Small intestine (tissue), 16 donors: ENCODE measurements at places on chromosomes 2 and 18.

DNA sequence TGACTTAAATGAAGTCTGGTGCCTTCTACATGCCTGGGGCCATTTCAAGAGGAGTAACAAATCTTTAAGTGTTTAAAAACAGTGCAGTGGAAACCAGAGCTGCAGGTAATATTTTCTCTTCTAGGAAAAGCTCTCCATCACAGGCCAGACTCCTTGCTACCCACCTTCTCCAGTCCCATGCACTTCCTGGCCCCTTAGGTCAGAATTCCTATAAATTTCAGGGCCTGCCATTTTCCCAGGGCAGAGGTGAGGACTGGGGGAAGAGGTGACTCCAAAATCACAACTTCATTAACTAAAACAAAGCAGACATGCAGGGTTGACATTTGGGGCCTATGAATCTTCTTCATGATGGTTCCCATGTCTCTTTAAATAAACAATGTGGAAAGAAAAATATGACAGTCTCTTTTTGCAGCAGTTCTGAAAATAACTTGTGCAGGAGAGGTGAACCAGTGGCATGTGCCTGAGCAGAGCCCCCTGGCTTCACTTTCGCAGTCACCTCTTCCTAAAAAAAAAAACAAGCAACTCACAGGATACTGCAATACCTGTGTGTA lies 63.7 kb upstream of the TANC1 start:
- no peak for DNase-seq

DNA sequence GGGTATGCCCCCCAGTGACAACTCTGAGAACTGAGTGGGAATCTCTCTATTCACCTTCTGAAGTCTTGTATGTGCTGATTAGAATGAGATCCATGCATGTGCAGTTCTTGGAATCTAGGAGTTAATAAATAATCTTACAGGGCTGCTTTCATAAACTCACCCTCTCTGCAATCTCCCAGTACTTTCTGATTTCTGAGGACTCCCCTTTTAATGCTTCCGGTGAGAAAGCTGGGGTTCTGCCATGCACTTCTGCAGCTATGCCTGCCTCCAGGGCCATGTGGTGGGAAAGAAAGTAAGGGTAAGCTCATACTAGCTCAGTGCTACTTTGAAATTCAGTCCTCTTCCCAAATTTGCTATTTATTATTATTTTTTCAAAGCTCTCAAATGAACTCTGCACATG lies 432.9 kb downstream of the MTX2 start:
- peak; percentile 1 for DNase-seq

DNA sequence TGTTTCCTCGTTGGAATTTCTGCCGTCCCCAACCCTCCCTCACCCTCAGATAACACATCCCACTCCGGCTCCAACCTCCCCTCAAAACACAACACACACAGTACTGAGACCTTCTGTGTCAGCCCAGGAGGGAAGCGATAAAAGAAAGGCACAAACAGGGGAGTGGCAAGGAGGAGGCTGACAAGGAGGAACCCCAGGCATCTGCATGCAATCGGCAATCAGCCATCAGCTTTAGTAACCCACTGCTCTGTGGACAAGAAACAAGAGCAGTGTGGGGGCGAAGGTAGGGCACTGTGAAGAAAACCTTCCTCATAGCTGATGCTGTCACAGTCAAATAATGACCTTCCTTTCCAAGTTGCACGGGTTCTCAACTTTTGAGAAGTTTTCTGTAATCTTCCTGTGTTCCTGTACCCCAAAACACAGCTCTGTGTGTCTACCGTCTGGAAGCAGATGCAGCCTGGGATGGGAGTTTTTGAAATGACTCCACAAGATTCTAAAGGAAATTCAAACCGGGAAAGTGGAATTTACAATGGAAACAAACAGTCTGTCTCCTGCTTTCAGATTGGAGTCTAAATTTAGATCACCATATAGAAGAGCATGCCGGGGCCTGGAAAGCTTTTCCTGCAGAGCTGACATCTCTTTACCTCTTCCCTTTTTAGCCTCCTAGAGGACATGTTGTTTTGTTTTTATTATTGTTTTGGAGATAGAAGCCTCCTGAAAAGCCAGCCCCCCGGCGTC lies 16.4 kb upstream of the LPIN2 start:
- DNase-seq = peak; percentile 74

DNA sequence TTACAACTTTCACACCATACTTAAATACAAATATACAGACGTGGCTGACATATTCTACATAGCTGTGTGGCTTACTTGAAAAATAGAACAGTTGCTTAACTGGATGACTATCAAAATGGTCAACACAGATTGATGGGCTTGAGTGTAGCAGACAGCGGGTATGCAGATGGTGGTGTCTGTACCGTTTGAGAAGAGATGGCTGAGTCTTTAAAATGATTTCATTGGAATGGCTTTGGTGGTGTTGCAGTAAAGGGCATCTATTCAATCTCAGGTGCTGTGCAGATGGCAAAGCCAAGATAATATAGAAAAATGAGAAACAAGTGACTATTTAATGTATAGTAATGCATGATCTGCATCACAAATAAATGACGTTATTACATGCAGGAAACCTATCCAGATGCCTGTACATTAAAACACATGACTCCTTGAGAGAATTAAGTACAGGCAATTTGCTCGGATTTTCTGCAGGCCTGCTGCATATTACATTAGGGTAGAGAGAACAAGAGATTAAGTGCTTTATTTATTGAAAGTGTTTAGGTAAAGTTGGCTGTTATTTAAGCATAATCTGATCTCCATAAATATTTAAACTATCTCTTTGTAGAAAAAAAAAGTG lies 68.5 kb downstream of the AGPS start:
- DNase-seq = no peak

GRCh38 chr2:96763511-96764252 lies 3.0 kb downstream of the CNNM4 start:
- peak; percentile 69 for DNase-seq

GRCh38 chr2:168272225-168272624 lies 24.8 kb upstream of the STK39 start:
- DNase-seq = no peak

DNA sequence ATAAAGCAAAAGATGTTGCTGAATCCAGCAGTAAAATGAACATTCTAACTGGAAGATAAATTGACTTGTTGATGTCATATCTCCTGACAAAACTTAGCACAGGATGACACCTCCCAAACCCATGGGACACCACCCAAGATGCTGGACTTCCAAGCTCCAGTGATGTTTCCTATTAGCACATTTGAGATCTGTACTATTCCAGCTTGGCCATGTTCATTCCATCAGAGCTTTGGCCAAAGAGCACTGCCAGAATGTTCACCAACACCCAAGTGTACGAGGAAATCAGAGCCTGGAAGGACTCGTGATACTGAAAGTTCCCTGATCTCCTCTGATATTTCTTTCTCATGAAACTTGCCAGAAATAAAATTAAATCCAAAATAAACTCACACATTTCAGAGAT lies 44.7 kb downstream of the PID1 start:
- DNase-seq = no peak

DNA sequence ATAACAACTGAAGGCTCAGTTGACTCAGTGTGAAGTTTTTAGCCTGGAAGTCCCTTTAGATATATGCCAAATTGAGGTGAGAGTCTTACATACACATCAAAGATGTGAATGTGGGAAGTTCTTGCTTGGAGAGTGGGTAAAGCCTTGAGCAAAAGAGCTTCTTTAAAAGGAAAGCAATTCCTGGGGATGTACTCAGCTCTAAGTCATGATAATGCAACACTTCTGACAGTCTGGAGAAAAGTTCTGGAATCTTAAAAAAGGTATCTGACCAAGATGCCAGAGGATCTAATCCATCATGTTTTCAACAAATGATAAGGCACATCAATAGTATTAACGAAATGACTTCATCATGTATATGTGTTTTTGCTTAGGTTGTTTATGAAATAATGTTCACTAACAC lies 351.2 kb downstream of the CDH19 start:
- no peak for DNase-seq

- DNase-seq = no peak
These were observed 52.3 kb downstream of the TCF7L1 start for GRCh38 chr2:85185431-85185940.

GRCh38 chr2:145861940-145862339 lies 1342.0 kb upstream of the ZEB2 start:
- no peak for DNase-seq

GRCh38 chr2:147255812-147256211 lies 589.0 kb upstream of the ACVR2A start:
- no peak for DNase-seq

GRCh38 chr18:76941284-76941683 lies 118.9 kb downstream of the ZNF236 start:
- DNase-seq = no peak

- no peak for DNase-seq
These were observed 95.1 kb downstream of the STRN start for GRCh38 chr2:36871068-36871707.
